A673 (cell line): ENCODE measurements at places on chromosomes 3 and 15. TPM values are rescaled to one million over a fixed set of nuclear protein-coding genes. Genes with fewer than 3 reads are reported as not detected.

DNA sequence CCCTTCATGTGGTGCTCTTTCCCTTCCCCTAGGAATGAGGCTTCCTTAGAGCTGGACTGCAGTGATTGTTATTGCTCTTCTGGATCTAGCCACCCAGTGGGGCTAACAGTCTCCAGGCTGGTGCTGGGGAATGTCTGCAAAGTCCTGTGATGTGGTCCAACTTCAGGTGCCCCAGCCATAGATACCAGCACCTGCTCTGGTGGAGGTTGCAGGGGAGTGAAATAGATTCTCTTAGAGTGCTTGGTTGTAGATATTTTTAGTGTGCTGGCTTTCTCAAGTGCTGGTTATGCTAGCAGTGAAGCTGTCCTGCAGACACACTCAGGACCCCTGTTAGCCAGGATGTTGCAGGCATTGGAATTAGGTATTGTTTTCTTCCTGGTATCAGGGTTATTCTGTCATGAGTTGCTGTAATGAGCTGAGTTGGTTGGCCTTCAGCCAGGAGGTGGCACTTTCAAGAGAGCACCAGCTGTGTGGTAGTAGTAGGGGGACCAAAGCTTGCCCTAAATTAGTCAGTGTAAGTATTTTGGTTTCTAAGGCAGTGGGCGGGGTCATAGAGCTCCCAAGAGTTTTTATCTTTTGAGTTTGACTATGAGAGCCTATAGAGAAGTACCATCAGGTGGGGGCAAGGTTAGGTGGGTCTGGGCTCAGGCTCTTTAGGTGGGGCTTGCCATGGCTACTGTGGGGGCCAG lies 317.5 kb upstream of the SGO1 start:
- H3K36me3 ChIP-seq, result no peaks in the 10 kb centered on the region
- H3K27me3 ChIP-seq, result no peaks in the 10 kb centered on the region
- H3K4me3 ChIP-seq, result no peak overlapping the region
- DNase-seq, result no peak
- H3K4me1 ChIP-seq, result no peaks in the 10 kb centered on the region

Gene ICE2
- 76.5 and 82.1 TPM in 2 replicates for total RNA-seq

GRCh38 chr15:100201376-100202280 lies 140.1 kb downstream of the ADAMTS17 start:
- H3K4me3 ChIP-seq, result no peak overlapping the region
- H3K27ac ChIP-seq, result no peak overlapping the region
- no peaks in the 10 kb centered on the region for H3K27me3 ChIP-seq
- H3K4me1 ChIP-seq, result no peaks in the 10 kb centered on the region

Gene CRYBG3
- 8.6 and 8.7 TPM in 2 replicates for total RNA-seq

DNA sequence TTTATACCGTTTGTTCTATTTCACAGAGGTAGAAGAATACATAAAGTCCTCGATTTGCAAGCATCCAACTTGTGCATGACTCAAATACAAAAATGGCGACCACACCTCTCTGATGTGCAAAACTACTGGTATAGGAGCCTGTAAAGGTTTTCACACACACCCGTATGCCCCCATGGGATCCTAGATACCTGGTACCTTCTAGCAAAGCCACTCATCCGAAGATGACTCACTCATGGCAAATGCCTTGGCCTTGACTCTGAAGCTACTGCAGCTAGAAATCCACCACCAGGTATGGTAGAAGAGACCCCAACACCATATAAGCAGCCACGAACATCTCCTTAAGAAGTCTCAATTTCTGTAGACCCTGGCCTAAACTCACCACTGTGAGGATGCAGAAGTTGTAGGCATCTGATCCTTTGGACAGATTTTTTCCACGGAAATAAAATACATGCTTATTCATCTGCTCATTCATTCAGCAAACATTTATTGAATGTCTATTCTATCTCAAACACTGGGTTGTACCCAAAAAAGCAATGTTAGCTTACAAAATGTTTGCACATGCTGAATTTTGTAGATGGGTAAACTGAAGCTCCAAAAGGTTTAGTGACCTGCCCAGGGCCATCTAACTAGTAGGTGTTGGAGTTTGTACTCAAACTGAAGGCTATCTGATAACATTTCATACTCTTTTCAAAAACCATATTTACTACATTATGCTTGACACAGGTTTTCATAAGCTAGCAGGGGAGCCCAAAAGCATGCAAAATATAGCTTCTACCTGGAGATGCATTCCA lies 158.8 kb downstream of the RORA start:
- no peak overlapping the region for H3K4me3 ChIP-seq
- no peak for DNase-seq

DNA sequence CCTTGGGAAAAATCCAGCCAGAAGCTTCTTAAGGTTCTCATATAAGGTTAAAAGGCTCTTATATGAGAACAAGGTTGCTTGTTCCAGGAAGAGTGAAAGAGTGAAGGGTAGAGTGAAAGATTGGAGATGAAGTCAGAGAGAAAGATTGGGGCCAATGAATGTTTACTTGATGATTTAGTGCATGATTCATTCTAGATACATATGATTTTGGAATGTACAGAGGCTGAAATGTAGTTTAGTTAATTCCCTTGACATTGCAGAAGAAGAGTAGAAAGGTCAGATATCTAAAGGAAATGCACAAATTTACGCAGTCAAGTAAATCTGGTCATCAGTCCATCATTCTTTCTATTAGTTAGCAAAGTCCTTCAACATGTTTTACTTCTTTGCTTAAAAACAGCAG lies 619.8 kb upstream of the ZNF717 start:
- no peak overlapping the region for H3K4me3 ChIP-seq
- no peaks in the 10 kb centered on the region for H3K27me3 ChIP-seq
- no peaks in the 10 kb centered on the region for H3K36me3 ChIP-seq

Gene GOLGA8H
- total RNA-seq, result 0.33 TPM in 1 of 2 replicates, not detected in the other

Gene CHRFAM7A
- 0.85 TPM in 1 of 2 replicates, not detected in the other for total RNA-seq

DNA sequence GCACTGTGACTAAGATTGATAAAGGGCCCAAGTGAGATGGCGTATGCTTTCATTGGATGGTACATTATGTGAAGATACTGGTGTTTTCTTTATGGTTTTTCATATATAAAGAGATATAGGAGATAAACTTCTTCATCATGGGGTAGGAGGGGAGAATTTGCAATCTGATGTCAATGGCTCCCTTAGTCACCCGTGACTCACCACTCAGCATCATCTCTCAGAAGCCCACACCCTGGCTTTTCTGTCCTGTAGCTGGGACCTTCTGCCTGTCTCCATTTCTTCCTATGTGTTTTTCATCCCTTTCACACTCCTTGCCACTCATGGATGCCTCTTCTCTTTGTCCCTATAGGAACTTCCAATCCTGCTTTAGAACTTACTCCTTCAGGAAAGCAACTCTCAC lies 114.3 kb upstream of the SEMA6D start:
- DNase-seq, result no peak
- H3K27ac ChIP-seq, result no peak overlapping the region
- no peaks in the 10 kb centered on the region for H3K36me3 ChIP-seq
- H3K4me3 ChIP-seq, result no peak overlapping the region
- peaks cover 25% of the 10 kb centered on the region for H3K4me1 ChIP-seq
- no peaks in the 10 kb centered on the region for H3K27me3 ChIP-seq

Gene PRR23B
- not detected in 2 replicates for total RNA-seq

GRCh38 chr15:43376017-43376705 lies 5.3 kb downstream of the TUBGCP4 start:
- peak; percentile 49 for DNase-seq
- H3K27ac ChIP-seq, result no peak overlapping the region
- no peaks in the 10 kb centered on the region for H3K27me3 ChIP-seq

GRCh38 chr3:124444896-124445295 lies 285.4 kb upstream of the UMPS start:
- H3K27me3 ChIP-seq, result no peaks in the 10 kb centered on the region
- H3K4me3 ChIP-seq, result no peak overlapping the region
- H3K4me1 ChIP-seq, result no peaks in the 10 kb centered on the region
- no peaks in the 10 kb centered on the region for H3K36me3 ChIP-seq
- no peak overlapping the region for H3K27ac ChIP-seq

Gene ATP8B4
- 0.30 and 0.66 TPM in 2 replicates for total RNA-seq

DNA sequence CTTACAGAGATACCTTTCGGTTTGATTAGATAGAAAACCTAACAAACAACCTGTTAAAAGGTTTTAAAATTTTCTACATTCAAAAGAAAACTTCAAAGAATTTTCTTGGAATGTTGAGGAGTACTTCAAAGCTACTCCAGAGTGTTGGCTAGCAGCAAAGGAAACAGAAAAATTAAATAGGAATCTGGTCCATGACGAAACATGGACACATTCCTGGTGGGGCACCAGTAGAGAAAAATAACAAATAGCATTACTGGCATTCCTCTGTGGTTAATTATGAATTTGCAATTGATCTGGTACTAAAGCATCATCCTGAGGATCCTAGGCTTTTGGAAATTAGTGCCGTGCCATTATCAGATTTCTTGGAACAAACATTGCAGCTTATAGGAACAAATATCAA lies 59.5 kb upstream of the DPPA4 start:
- no peak for DNase-seq
- H3K27ac ChIP-seq, result no peak overlapping the region
- no peaks in the 10 kb centered on the region for H3K4me1 ChIP-seq
- no peaks in the 10 kb centered on the region for H3K36me3 ChIP-seq
- H3K4me3 ChIP-seq, result no peak overlapping the region

GRCh38 chr3:149701206-149701976 lies 43.6 kb upstream of the WWTR1 start:
- no peaks in the 10 kb centered on the region for H3K27me3 ChIP-seq
- peaks cover 9% of the 10 kb centered on the region for H3K4me1 ChIP-seq
- no peak overlapping the region for H3K27ac ChIP-seq
- H3K36me3 ChIP-seq, result no peaks in the 10 kb centered on the region
- no peak for DNase-seq

Gene CACNA2D2
- total RNA-seq, result 0.17 and 0.68 TPM in 2 replicates

DNA sequence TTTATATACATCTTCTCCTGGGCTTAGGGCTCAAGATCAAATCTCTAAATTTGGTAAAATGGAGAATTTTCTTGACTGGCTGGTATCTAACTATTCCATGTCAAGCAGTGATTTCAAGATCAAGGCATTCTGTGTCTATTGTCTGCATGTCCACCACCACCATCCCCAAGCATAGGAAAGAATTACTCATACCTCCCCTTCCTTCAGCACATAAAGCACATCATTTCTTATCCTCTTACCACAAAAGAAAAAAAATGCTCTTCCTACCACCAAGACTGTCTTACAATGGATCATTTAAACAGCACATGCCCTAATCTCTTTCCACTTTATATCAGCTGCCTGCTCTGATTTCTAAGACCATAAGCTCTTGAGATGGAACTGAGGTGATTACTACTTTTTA lies 470.5 kb upstream of the THBS1 start:
- peaks cover 7% of the 10 kb centered on the region for H3K27me3 ChIP-seq
- H3K36me3 ChIP-seq, result no peaks in the 10 kb centered on the region
- no peak overlapping the region for H3K4me3 ChIP-seq
- no peak overlapping the region for H3K27ac ChIP-seq
- no peaks in the 10 kb centered on the region for H3K4me1 ChIP-seq

- H3K27ac ChIP-seq, result no peak overlapping the region
- H3K4me1 ChIP-seq, result peaks cover 3% of the 10 kb centered on the region
- no peak overlapping the region for H3K4me3 ChIP-seq
- no peak for DNase-seq
- no peaks in the 10 kb centered on the region for H3K36me3 ChIP-seq
These were observed 3.3 kb downstream of the C3orf70 start for GRCh38 chr3:185149591-185149990.

DNA sequence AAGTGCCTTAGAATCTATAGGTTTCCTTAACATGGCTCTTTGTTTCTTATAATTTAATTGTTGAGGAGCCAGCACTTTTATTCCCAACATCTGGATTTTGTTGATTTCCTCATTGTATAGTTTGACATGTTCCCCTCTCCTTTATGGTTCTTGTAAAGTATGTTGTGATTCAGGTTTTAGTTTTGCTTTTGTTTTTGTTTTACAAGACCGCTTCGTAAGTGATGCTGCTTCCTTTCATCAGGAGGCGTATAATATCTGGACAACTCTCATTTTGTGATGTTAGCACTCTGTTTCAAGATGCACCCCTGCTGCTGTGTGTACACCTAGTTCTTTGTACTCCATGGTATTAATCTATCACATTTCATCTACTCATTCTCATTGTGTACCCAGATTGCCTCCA lies 48.7 kb downstream of the SLC49A4 start:
- H3K36me3 ChIP-seq, result no peaks in the 10 kb centered on the region
- H3K27ac ChIP-seq, result no peak overlapping the region
- no peaks in the 10 kb centered on the region for H3K27me3 ChIP-seq
- H3K4me1 ChIP-seq, result no peaks in the 10 kb centered on the region

DNA sequence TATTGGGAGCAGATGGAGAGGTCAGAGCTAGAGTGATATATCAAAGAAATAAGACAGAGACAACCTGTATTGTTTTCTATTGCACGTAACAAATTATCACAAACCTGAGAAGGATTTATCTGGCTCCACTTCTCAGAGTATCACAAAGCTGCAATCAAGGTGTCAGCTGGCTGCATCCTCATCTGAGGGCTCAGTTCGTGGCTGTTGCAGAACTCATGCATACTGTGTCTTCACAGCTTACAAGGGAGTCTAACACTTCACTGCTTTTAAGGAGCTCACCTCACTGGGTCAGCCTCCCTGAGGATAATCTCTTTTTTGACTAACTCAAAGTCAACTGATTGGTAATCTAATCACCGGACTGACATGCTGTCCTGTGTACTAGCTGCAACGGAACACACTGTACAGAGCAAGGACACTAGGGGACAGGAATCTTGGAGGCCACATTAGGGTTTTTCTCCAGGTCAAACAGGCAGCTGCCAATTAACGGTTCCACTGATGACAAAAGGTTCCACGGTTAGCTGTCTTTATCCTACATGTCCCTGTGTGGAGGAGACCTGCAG lies 1006.8 kb upstream of the SEMA6D start:
- H3K27ac ChIP-seq, result no peak overlapping the region
- DNase-seq, result no peak
- no peaks in the 10 kb centered on the region for H3K27me3 ChIP-seq
- no peaks in the 10 kb centered on the region for H3K4me1 ChIP-seq
- no peak overlapping the region for H3K4me3 ChIP-seq

GRCh38 chr3:115245899-115246298 lies 98.8 kb upstream of the ZBTB20 start:
- no peaks in the 10 kb centered on the region for H3K4me1 ChIP-seq
- no peak for DNase-seq
- H3K27ac ChIP-seq, result no peak overlapping the region

DNA sequence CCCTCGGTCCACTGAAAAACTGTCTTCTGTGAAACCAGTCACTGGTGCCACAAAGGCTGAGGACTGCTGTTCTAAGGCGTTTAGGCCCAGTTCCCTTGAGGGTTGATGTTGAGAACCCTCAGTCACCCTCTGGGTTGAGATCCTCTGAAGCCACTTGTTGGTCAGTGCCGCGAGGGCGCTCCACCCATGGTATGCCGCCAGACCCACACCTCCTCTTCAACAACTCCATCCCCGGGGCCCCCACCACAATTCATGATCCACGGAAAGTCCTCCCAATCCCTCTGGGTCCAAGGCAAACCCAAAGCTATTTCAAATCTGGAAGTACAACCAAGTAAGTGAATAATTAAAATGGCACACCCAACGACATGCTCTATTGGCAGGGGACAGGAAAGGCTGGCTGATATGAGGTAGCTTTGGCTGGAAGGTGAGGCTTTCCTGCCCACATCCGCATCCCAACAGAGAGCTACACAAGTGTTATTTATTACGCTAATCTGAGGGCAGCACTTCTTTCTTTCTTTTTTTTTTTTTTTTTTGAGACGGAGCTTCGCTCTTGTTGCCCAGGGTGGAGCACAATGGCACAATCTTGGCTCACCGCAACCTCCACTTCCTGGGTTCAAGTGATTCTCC lies 58.1 kb downstream of the XXYLT1 start:
- peaks cover 19% of the 10 kb centered on the region for H3K4me1 ChIP-seq
- H3K36me3 ChIP-seq, result no peaks in the 10 kb centered on the region
- H3K27ac ChIP-seq, result no peak overlapping the region
- no peaks in the 10 kb centered on the region for H3K27me3 ChIP-seq
- no peak overlapping the region for H3K4me3 ChIP-seq

Gene FAIM
- total RNA-seq, result 15.0 and 16.1 TPM in 2 replicates
